ENCODE measurements at places on chromosomes 6 and 20.

- DNase-seq = no peak
These were observed 15.9 kb downstream of the GPR31 start for GRCh38 chr6:167141667-167142432.

DNA sequence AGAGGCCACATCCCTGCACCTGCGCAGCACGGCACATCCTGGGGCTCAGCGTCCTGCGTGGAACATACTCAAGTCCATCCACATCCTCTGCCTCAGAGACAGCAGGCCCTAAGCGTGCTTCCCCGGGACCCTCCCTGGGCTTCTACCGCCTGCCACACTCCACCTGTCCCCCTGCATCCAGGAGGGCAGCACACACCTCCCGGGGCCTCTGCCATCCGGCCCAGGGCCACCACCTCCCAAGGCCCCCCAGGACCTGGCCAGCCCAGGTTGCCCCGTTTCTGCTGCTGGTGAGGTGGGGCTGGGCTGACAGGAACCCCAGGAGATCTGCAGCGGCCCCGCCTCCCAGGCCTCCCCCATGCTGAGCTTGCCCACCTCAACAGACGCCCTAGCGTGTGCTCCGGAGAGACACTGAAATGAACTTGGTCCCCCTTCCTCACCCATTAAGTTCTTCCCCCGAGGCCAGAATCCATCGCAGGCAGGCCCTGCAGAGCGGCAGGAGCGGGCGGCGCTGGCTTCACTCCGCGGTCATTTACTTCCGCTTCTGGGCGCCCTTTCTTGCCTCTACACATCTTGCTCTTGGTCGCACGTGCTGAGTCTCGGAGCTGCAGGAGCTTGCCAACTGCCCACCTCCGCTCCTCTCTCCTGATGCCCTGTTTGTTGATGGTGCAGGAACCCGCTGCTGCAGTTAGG, 235.3 kb downstream of the TAF4 start:
- no peak for DNase-seq

- DNase-seq = no peak
These were observed 3.4 kb upstream of the ZBTB46 start for GRCh38 chr20:63834491-63834880.

GRCh38 chr6:2185466-2185865, 59.9 kb downstream of the GMDS start:
- no peak for DNase-seq

- no peak for DNase-seq
These were observed 71.8 kb downstream of the SSR1 start for GRCh38 chr6:7241160-7241559.
